Hair follicular keratinocyte (primary cell): ENCODE measurements at places on chromosomes 4 and X. TPM values are rescaled to one million over a fixed set of nuclear protein-coding genes. Genes with fewer than 3 reads are reported as not detected.

BANK1 gene
- total RNA-seq: 0.11 and 0.16 TPM in 2 replicates

ANXA10 gene
- total RNA-seq: not detected in 2 replicates

NLRP2B gene
- not detected in 2 replicates for total RNA-seq

MAGEA10 gene
- not detected in 2 replicates for total RNA-seq

UCHL1 gene
- 18.3 and 23.0 TPM in 2 replicates for total RNA-seq

CNOT6L gene
- 10.8 and 11.2 TPM in 2 replicates for total RNA-seq

VCX3B gene
- not detected in 2 replicates for total RNA-seq
